GM19239 (cell line): ENCODE measurements at places on chromosomes 4 and X.

GRCh38 chr4:2400841-2401609 lies 17.4 kb downstream of the ZFYVE28 start:
- no peak for DNase-seq

GRCh38 chr4:163631288-163631687 lies 136.8 kb downstream of the TMA16 start:
- DNase-seq, result no peak

GRCh38 chrX:81121513-81122363 lies 80.0 kb downstream of the HMGN5 start:
- peak; percentile 30 for DNase-seq

GRCh38 chr4:79626101-79626500 lies 218.1 kb upstream of the GK2 start:
- no peak for DNase-seq

DNA sequence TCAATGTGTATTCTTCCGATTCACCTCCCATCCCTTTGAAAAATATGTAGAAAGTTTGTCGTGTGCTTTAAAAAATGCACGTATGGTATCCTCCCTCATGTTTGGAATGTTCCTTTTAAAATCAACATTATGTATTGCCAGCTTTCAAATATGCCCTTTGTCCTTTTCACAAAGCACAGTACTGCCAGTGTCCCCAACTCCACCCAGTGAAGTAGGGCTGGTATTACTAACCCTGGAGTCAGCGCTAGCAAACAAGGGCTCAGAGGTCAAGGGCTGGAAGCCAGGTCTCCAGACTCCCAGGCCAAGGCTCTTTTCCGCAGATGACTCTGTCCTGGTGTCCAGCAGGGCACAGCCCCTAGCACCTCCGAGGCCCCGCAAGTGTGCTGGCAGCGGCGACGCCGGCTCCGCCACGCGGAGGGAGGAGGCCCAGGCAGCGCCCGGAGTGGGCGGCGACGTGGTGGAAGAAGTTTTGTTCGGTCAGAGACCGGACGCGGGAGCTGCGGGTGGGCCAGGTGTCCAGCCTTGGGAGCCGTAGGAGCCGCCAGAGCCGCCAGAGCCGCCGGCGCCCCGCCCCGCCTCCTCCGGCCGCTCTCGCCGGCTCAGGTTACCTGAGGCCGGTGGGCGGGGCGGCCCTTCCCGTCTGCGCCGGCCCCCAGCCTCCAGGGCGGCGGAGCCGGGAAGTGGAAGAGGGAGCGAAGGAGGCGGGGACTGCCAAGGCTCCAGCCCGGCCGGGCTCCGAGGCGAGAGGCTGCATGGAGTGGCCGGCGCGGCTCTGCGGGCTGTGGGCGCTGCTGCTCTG lies at the start of gene IL13RA1:
IL13RA1 (plus strand) TSS at position 720 of the 799 bp plus-strand sequence; CDS start at position 753, 33 bp downstream.
- no peak for DNase-seq
